GM12878 (cell line): ENCODE measurements at places on chromosomes 4 and X.

DNA sequence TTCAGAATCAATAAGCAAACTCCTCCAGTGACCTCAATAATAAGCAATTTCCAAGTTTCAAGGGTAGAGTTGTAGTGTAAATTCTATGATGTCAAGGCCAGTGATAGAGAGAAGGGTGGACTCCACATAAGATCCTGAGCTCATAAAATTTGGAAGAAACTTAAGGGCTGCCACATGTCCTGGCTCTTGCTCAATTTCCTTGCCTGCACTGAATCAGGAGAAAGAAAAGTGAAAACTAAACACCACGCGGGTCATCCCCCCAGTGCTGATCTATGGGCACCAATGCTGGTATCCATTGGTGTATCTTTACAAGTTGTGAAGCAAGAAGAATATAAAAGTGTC, 392.0 kb upstream of the INTU start:
- DNase-seq, result no peak

- DNase-seq, result no peak
Observed at GRCh38 chrX:49053223-49054072, 5.4 kb upstream of the CCDC120 start.

DNA sequence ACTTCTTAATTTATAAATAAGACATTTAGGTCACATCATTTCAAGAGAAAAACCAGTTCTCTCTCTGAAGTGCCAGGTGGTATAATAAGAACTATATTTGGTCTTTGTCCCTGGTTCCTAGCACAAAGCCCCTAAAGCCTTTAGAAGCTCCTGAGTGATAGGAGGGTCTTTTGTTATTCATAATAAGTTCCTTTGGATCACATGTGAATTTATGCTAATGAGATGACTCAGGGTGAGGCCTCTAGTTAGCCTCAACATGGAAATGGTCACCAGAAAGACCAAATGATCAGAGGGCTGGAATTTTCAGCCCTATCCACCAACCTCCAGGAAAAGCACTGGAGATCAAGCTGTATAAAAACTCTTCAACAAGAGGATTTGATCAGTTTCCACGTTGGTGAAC, 68.1 kb upstream of the BLTP1 start:
- no peak for DNase-seq

GRCh38 chrX:31931225-31931624, 859.4 kb upstream of the FTHL17 start:
- DNase-seq, result no peak

- DNase-seq, result no peak
Observed at GRCh38 chr4:87227751-87228151, 7.3 kb upstream of the KLHL8 start.

- DNase-seq, result no peak
Observed at GRCh38 chrX:45975633-45976032, 569.6 kb downstream of the ZNF674 start.
